Chondrocyte (in vitro differentiated cells): ENCODE measurements at places on chromosomes 12 and 14. TPM values are rescaled to one million over a fixed set of nuclear protein-coding genes. Genes with fewer than 3 reads are reported as not detected.

Gene RECQL
- 49.8 to 72.1 TPM (median 50.2 TPM) in 3 replicates for total RNA-seq

Gene FOXA1
- not detected in 3 replicates for total RNA-seq

Gene FLVCR2
- total RNA-seq, result 1.4 to 1.7 TPM (median 1.7 TPM) in 3 replicates

Gene PIWIL1
- total RNA-seq, result not detected in 3 replicates

Gene BDKRB1
- not detected in 3 replicates for total RNA-seq
